ACHN (cell line): ENCODE measurements at places on chromosomes 11 and 22.
A peak's percentile ranks its signal among the peaks of the same experiment; 100 is the strongest.

DNA sequence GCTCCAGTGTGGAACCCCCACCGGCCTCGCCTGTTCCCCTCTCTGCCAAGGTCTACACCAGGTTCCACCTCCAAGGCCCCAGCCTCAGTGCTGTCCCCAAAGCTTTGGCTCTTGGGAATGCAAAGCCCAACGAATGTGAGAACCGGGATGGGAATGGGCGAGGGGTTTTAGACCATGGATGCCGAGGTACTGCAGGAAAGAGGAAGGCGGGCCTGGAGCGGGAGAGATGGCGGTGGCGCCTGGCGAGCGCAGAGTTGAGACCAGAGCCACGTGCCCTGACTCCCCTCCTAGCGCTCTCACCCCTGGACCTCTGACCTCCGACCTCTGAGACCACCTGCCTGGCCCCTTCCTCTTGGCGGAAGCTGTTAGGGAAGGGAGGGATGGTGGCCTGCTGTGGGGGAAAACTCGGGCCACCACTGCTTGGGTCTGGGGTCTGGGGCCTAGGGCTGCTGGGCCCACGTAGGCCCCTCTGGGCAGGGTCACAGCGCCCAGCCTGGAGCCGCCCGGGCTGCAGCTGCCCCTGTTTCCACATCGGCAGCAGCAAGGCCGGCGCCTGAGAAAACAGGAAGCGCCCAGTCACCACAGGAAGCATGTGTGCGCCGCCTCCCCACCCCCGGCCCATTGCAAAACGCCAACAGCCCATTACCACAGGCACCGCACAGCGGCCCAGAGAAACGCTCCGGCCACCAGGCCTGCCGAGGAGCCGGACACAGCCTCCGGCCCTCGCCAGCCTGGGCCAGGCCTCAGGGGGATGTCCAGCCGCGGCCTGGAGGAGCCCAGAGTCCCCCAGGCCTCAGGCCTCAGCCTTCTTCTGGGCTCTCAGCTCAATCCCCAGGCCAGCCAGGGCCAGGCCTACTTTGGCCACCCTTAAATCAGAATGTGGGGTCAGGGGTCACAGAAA, 13.8 kb upstream of the SLC39A13 start:
- DNase-seq, result no peak

- DNase-seq, result no peak
Measured at GRCh38 chr11:2724653-2725367, 25.0 kb upstream of the KCNQ1OT1 start.

- DNase-seq, result peak; percentile 87
Measured at GRCh38 chr22:41966607-41967240, 2.5 kb upstream of the SEPTIN3 start.

GRCh38 chr11:57306161-57306876, 18.4 kb downstream of the TNKS1BP1 start:
- DNase-seq, result no peak

DNA sequence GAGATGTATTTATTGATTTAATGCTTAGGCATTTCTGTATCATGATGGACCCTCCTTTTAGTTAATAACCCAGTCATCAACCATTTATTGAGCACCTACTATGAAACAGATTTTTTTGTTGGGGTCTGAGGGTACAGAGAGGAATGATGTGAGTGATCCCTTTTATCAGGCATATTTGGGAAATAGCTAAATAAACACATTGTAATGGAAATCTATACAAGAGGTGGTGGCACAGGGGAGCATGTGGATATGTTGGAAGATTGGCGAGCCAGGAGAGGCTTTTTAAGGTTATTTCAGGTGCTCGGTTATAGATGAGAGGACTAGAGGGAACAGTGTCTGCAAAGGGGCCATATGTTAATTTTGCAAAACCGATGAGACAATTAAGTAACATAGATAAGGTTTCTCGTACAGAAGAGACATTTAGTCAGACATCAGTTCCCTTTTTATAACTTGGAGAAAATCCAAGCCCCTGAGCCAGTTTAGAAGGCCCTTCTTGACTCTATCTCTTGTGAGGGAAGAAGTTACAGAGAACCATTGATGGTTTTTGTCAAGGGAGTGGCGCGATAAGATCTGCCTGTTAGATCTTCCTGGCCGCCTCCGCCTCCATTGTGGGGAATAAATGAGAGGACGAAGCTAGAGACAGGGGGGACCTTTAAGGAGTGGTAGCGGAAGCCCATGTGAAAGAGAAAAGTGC, 2.0 kb downstream of the ATXN10 start:
- DNase-seq, result no peak

DNA sequence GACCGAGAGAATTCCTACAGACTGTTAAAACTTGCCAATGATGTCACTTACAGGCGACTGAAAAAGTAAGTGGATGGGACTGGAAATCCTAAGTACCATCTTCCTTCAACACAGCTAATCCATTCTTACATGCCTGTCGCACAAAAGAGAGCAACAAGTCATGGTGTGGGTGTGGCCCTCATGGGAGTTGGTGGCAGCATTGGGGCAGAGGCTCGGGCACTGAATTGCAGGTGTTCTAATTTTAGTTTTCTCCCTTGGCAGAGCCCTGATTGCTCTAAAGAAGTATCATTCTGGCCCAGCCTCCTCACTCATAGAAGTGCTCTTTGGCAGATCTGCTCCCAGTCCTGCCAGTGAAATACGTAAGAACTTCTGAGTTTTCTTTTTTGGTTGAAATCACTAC, 4.6 kb downstream of the IGHMBP2 start:
- no peak for DNase-seq

GRCh38 chr11:33987545-33987944, 64.0 kb upstream of the CAPRIN1 start:
- no peak for DNase-seq

DNA sequence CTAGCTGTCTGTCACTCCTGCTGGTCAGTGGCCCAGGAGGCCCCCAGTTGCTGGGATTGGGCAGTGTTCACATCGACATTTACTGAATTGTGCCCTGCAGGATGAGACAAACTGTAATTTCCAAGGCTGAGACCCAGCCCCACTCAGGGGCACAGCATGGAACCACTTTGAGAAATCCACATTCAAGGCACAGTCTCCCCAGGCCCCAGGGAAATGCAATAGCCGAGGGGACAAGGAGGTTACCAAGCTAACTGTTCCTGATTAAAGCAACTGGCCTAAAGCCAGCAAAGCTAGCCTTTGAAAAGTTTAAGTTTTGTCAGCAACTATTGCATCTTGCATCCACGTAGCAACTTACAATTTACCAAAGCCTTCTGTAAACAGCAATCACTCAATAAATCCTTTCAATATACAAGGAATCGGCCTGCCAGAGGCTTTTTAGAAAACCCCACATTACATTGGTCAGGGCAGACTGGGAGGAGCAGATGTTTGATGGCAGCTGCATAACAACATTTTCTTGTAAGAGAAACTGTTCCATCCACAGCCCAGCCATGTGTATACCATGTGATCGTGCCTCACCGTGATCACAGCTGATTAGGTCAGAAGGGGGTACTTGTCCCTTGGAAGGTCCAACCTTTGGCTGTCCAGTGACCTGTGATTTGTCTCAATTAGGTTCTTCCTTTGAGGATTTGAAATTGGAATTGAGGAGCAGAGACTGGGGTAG, 103.9 kb downstream of the TENM4 start:
- DNase-seq, result no peak

- DNase-seq, result no peak
Measured at GRCh38 chr22:42091455-42091782, 847 bp upstream of the NDUFA6 start.

- no peak for DNase-seq
Measured at GRCh38 chr11:2205981-2206690, 34.5 kb upstream of the TH start.

DNA sequence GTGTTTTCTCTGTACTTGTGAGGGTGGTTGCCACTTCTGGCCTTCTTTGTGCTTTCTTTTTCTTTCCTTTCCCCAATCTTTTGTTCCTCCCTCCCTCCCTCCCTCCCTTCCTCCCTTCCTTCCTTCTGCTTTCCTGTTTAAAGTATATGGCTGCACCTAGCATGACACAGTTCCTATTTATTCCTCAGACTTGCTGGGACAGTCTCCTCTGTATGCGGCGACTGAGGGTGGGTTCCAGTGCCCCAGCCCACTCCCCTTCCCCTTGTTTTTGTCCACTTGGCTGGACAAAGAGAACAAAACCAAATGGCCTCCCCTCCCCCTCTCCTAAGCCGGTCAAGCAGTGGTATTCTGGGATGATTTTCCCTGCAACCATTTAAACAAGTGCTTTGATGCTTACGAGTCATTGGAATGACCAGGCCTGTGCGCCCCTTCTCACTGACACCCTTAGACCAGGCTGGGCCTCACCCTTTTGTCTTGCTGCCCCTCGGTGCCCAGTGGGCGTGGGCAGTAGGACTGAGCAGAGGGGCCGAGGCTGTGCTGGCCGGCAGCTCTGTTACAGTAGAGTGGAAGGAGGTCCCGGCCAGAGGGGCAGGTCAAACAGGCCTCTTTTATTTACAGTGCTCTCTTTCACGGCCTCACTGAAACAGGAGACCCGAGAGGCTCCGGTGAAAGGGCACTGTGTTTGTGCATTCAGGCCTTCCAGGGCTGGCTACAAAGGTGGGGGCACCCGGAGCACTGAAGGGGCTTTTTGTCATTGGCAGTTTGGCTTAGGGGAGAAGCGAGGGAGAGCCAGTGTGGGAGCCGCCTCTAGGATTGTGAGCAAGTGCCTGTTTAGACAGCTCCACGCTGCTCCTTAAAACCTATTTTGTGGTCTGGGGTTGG, 32.2 kb downstream of the ZBTB16 start:
- no peak for DNase-seq

DNA sequence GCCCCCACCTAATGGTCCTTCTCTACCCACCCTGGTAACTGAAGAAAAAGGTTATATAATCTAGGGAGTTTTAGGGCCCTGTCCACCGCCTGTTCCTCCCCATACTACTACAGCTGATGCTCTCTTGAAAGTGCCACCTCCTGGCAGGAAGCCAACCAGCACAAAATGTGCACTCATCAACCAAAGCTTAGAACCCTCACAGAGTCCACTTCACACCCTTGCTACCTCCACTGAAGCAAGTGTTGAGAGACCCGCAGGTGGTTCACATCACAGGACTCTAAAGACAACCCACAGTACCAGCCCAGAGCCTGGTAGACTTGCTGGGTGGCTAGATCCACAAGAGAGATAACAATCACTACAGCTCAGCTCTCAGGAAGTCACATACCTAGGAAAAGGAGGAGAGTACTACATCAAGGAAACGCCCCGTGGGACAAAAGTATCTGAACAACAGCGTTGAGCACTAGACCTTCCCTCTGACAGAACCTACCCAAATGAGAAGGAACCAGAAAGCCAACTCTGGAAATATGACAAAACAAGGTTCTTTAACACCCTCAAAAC, 17.5 kb upstream of the OR10W1 start:
- DNase-seq, result no peak

DNA sequence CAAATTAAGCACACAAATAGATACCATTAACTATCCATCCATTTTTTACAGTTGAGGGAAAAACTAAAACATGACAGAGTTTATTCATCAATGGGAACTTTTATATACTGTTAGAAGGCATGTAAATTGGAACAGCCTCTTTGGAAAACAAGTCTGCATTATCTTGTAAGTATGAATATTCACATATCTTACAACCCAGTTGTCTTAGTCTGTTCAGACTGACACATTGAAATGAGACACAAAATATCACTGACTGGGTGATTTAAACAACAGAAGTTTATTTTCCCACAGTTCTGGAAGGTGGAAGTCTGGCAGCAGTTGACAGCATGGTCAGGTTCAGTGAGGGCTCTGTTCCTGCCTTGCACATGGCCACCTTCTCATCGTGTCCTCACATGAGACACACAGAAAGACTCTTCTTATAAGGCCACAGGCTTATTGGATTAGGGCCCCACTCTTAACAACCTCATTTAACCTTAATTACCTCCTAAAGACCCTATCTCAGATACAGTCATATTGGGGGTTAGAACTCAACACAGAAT, 5.4 kb upstream of the EIF3F start:
- DNase-seq, result no peak

DNA sequence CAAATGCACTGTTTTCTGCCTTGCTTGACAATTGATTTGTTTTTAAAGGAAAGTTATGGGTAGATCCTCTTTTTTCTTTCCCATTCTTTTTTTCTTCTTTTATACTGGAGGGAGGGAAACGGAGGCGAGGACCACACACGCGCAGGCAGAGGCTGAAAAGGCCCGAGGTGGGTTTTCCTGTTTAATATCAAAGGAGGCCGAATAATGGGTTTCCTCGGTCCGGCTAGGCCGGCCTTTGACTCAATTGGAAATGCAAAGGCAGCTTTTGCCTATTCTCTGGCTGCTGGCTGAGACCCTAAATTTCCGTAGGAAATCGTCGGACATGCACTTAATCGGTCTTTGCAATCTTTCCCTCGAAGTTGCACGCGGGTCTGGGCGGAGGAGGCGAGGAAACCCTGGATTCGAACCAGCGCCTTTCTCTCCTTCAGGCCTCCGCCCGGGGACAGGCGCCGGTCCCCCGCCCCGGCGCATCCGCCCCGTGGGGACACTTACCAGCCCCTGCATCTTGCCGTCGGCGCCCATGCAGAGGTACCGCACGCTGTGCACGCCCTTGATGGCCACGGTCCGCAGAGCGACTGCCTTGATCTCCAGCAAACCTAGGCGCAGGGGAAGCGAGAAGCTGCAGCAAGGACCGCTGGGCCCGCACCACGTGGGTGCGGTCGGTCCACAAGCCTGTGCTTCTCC, 911 bp downstream of the FGF19 start:
- DNase-seq, result no peak

DNA sequence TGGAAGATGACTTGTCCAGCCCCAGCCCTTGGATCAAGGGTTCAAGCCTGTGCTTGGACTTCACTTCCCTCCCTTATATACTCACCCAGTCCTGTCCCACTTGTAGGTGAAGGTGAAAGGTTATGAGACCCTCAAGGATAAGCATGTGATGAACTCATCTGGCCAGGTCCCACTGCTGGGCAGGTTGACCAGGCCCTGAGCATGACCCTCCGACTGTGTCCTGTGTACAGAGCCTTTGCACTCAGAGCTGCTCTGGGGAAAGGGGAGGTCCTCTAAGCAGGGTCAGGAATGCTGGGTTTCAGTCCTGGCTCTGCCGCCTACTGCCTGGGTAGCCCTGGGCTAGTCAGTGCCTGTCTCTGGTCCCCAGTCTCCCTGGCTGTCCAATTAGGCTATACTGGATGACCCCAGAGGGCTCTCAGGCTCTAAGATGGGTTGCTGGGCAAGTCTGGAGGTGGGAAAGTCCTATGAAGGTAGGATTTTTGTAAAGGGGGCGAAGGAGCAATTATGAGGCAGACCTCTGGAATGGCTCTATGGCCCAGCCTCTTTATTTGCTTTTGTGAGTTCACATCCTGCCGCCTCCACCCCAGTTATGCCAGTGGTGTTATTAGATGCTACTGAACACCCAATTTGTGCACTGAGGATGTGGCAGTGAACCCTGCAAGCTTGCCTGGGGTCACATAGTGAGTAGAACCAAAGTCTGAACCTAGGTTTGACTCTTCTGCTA, 14.1 kb downstream of the DGAT2 start:
- no peak for DNase-seq

DNA sequence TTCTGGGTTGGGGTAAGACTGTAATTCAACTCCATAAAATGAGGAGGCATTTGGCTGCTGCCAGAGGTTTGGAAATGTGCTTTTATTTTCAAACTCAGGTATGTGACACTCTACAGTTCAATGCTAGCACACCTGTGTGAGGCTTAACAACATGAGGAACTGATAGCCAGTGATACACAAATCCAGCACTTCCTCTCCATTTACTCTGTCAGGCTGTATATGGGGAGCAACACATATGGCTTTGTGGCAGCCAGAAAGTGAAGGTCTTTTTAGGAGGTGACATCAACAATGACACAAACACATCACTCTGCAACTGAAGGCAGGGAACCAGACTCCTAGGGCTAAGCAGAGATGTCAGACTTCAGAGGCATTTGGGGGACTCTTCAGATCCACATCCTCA, 4.6 kb upstream of the LYVE1 start:
- no peak for DNase-seq

GRCh38 chr11:28017816-28018215, 90.1 kb downstream of the KIF18A start:
- DNase-seq, result no peak
